Breast epithelium (tissue), 4 donors: ENCODE measurements at places on chromosomes 12 and 14. TPM values are rescaled to one million over a fixed set of nuclear protein-coding genes. Genes with fewer than 3 reads are reported as not detected.
A peak's percentile ranks its signal among the peaks of the same experiment; 100 is the strongest.

- no peak for DNase-seq
- H3K27me3 ChIP-seq: no peaks in the 10 kb centered on the region
- no peaks in the 10 kb centered on the region for H3K4me1 ChIP-seq
- H3K36me3 ChIP-seq: no peaks in the 10 kb centered on the region
Measured at GRCh38 chr12:78390920-78391319, 473.7 kb upstream of the SYT1 start.

DNA sequence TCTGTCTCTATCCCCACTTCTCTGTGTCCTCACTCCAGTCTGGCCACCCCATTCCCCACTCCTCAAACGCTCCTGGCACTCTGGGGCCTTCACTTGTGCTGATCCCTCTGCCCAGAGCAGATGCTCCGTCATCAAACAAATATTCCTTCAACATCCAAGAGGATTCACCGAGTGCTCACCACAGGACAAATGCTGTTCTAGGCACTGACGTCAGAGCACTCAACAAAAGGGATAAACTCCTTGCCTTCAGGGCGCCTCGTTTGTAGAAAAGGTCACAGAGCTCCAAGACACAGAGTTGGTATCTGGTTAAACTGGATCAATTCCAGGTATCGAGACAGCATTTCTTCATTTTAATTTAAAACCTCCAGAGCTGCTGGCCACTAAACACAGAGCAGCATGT, 35.3 kb downstream of the PSMC1 start:
- H3K36me3 ChIP-seq: peaks cover 14% of the 10 kb centered on the region
- no peaks in the 10 kb centered on the region for H3K4me1 ChIP-seq
- H3K4me3 ChIP-seq: no peak overlapping the region
- no peaks in the 10 kb centered on the region for H3K27me3 ChIP-seq
- no peak for DNase-seq

DNA sequence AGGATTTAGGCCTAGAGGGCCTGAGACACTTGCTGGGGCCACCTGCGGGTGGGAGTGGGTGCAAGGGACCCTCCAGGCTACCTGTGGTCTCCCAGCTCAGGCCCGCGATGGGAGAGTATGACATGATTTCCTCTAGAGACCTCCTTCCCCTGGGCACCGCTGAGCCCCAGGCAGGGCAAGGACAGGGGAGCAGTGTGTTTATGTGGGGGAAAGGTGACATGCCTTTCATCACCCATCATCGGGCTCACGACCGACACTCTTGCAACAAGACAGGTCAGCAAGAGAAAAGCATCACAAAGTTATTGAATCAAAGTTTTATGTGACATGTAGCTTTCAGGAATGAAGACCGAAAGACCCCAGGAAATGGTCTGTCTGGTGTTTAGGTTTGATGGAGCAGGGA, 19.9 kb downstream of the SH2B3 start:
- DNase-seq: no peak
- H3K4me3 ChIP-seq: no peak overlapping the region
- H3K27ac ChIP-seq: peak overlapping the region; percentile 62

DNA sequence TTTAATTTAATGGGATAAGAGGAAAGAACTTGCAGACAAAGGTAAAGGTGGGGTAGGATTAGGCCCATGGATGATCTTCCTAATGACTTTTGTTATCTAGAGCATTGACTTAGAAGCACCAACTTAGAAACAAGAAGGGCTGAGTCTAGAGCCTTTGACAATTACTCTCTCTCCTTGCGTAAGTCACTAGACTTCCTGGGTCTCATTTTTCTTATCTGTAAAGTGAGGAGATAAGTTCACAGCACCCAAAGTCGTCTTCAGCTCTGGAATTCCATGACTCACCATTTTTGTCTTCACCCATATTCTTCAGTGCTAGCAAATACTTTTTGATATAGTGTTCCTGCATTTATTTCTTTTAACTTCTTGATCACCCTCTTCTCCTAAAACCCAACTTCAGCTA, 75.7 kb downstream of the SSPN start:
- no peaks in the 10 kb centered on the region for H3K36me3 ChIP-seq
- no peak for DNase-seq
- H3K4me3 ChIP-seq: no peak overlapping the region
- H3K27ac ChIP-seq: no peak overlapping the region
- no peaks in the 10 kb centered on the region for H3K27me3 ChIP-seq

Gene TROAP
- total RNA-seq: 0.66 TPM

DNA sequence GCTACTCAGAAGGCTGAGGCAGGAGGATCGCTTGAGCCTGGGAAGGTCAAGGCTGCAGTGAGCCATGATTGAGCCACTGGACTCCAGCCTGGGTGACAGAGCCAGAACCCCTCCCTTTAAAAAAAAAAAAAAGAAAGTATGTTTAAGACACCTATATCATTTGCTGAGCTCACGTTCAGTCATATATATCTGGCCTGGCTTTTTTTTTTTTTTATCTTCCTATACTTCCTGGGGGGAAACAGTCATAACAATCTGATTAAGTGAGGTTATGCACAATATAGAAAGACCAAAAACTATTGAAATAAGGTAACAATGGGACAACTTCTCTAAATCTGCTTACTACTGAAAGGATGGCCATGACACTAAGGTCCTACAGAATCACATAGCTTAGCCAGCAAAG, 9.4 kb upstream of the ARID2 start:
- H3K36me3 ChIP-seq: no peaks in the 10 kb centered on the region
- no peaks in the 10 kb centered on the region for H3K27me3 ChIP-seq
- H3K27ac ChIP-seq: no peak overlapping the region
- no peak for DNase-seq
- H3K4me1 ChIP-seq: no peaks in the 10 kb centered on the region

Gene C14orf180
- 1.3 TPM for total RNA-seq

DNA sequence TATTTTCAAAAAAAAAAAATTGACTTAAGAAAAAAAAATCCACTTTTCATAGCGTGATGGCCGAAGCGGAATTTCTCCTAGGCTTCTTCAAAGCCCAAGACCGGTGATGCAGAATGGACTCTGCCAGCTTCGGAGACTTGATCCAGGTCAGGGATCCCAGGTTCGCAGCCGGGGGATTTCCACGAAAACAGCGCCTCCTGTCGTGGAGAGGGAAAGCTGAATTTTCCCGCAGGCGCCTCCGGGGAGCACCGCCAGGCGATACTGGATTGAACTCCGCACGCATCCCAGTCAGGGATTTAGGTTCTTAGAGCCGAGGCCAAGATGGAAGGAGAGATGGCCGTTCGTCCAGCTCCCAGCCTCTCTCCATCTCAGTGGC, 2.1 kb downstream of the TTC6 start:
- no peak overlapping the region for H3K4me3 ChIP-seq
- H3K4me1 ChIP-seq: no peaks in the 10 kb centered on the region
- DNase-seq: peak; percentile 75
- H3K27ac ChIP-seq: peak overlapping the region; percentile 86

Gene HSPB8
- 44.5 TPM for total RNA-seq

Gene CPM
- total RNA-seq: 63.4 TPM

Gene DNAJC22
- 3.6 TPM for total RNA-seq

GRCh38 chr12:49092086-49092815, 2.4 kb downstream of the DHH start:
- no peak overlapping the region for H3K27ac ChIP-seq
- DNase-seq: no peak
- H3K4me3 ChIP-seq: peak overlapping the region; percentile 43
- peaks cover 60% of the 10 kb centered on the region for H3K27me3 ChIP-seq
- H3K36me3 ChIP-seq: no peaks in the 10 kb centered on the region

DNA sequence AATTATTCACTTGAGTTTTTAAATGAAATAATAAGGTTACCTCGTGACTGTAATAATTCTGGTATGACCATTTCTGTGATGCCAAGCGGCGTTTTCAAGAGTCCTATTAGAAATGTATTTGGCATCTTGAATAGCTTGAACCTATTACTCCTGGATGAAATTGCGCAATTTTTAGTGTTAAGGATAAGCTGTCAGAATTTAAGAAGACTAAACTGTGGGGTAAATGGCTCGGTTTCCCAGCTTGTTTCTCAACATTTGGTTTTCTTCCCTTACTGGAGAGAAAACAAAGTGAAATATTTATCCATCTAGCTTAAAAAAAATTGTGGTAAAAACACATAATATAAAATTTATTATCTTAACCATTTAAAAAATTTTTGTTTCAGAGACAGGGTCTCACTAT, 26.8 kb downstream of the PCNX1 start:
- H3K4me3 ChIP-seq: no peak overlapping the region
- no peaks in the 10 kb centered on the region for H3K36me3 ChIP-seq
- no peaks in the 10 kb centered on the region for H3K4me1 ChIP-seq
- H3K27ac ChIP-seq: peak overlapping the region; percentile 3

DNA sequence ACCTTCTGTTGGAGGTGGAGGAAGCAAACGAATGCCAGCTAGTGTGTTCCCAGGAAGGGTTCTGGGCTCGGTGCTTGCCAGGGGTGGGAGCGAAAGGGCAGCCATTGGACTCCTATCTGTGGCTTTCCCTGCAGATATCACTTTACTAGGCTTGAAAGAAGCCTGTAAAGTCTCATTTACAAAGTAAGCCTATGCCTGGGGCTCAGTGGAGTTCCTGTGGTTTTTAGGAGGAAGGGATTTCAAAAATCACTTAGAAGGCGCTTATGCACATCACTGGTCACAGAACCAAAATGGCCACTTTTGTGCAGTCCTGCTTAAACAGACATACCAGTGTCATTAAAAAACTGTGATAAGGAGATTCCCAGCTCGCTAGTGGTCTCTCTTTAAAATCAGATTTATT, 22.7 kb downstream of the CLMN start:
- H3K4me3 ChIP-seq: no peak overlapping the region
- H3K36me3 ChIP-seq: no peaks in the 10 kb centered on the region
- H3K27me3 ChIP-seq: no peaks in the 10 kb centered on the region
- peak overlapping the region; percentile 54 for H3K27ac ChIP-seq
- H3K4me1 ChIP-seq: no peaks in the 10 kb centered on the region
- DNase-seq: no peak

DNA sequence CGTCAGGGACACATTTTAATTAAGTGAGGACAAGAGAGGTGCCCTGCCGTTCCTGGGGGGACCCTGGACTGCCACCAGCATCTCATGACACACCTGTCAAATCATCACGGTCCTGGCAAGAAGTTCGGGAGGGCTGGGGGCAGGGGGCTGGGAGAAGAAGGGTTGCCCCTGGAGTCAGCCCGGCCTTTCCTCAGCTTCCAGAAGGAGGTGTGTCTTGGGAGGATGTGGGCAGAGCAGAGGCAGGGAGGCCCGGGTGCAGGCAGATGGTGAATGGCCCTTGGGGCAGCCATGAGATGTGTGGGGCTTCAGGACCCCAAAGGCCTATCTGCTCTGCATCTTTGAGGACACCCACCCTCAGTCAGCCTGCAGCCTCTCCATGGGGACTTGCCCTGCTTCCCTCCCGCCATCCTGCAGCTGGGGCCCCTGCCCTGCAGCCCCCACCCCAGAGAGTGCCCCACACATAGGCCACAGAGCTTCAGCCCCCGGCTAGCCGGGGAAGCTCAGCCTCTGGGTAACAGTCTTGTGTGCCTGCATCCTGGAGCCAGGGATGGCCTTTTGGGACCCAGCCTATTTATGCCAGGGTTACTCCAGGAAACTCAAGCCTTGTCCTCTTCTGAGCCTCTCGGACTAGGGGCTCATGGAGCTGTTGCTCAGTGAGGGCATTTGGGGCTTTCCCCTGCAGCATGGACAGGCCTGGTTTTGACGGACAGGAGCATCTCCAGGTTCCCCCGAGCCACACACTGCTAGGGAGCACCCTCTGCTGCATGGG, 178.5 kb downstream of the KIF26A start:
- no peak overlapping the region for H3K27ac ChIP-seq
- no peak overlapping the region for H3K4me3 ChIP-seq
- no peaks in the 10 kb centered on the region for H3K27me3 ChIP-seq
- DNase-seq: no peak

- no peak overlapping the region for H3K4me3 ChIP-seq
- H3K27ac ChIP-seq: peak overlapping the region; percentile 70
- no peaks in the 10 kb centered on the region for H3K27me3 ChIP-seq
- DNase-seq: no peak
- H3K4me1 ChIP-seq: no peaks in the 10 kb centered on the region
Measured at GRCh38 chr12:91272461-91273063, 89.9 kb upstream of the DCN start.

GRCh38 chr12:67367843-67368242, 98.7 kb downstream of the CAND1 start:
- DNase-seq: no peak
- H3K4me1 ChIP-seq: no peaks in the 10 kb centered on the region
- H3K27ac ChIP-seq: no peak overlapping the region

DNA sequence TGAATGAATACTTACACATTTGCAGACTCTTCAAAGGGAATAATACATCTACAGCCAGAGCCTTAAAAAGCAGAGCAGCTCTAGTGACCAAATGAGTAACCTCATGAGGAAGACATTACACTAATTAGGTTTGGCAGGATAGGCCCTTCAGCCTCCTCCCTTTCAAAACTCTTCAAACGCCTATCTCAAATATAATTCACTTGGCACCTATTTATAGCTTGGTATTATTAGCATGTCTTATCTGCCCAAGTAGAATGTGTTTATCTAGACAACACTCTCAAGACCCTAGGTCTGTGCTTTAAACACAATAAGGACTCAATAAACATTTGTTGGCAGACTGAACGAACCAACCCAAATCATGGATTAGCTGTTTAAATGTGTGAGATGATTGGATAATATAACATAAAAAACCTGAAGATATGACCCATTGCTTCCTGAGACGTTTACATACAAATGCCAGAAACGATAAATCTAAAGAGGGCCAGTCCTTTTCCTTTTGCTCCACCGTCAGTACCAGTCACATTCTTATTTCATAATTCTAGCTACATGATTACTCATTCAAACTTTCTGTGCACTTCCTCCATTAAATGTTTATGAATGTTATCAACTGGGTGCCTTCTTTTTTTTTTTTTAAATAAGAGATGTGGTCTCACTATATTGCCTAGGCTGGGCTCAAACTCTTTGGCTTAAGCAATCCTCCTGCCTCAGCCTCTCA, 123.3 kb downstream of the CEP83 start:
- DNase-seq: no peak
- H3K4me1 ChIP-seq: no peaks in the 10 kb centered on the region
- no peaks in the 10 kb centered on the region for H3K27me3 ChIP-seq
- H3K27ac ChIP-seq: no peak overlapping the region

GRCh38 chr12:3432176-3432742, 58.7 kb upstream of the PRMT8 start:
- DNase-seq: no peak
- no peaks in the 10 kb centered on the region for H3K4me1 ChIP-seq
- no peak overlapping the region for H3K4me3 ChIP-seq
- H3K27ac ChIP-seq: no peak overlapping the region

Gene MRPL42
- total RNA-seq: 41.0 TPM

- DNase-seq: no peak
- no peak overlapping the region for H3K27ac ChIP-seq
- H3K27me3 ChIP-seq: no peaks in the 10 kb centered on the region
- H3K4me1 ChIP-seq: no peaks in the 10 kb centered on the region
- H3K4me3 ChIP-seq: no peak overlapping the region
Measured at GRCh38 chr14:80135305-80136088, 75.8 kb downstream of the DIO2 start.

DNA sequence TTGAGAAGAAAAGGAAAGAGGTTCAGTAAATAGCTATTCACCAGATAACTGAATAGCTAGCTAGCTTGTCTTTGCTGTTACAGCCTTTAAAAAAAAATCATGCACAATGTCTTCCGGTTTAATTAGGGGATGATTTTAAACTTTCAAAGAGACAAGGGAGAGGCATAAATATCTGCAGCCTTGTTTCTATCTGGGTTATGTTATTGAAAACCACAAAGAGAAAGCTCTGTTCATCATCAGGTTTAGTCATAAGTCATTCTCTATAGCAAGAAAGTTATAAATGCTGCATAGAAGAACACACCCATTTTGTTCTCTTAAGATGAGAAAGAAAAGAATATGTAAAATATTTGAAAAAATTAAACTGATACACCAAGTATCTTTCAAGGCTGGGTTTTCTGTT, 1046.9 kb downstream of the AACS start:
- no peaks in the 10 kb centered on the region for H3K36me3 ChIP-seq
- DNase-seq: no peak
- H3K27ac ChIP-seq: no peak overlapping the region
- H3K4me1 ChIP-seq: no peaks in the 10 kb centered on the region
- H3K27me3 ChIP-seq: no peaks in the 10 kb centered on the region
